ENCODE measurements at places on chromosomes 6 and 20.

- peak; percentile 65 for DNase-seq
Measured at GRCh38 chr6:165676435-165677068, 13.5 kb upstream of the PDE10A start.

DNA sequence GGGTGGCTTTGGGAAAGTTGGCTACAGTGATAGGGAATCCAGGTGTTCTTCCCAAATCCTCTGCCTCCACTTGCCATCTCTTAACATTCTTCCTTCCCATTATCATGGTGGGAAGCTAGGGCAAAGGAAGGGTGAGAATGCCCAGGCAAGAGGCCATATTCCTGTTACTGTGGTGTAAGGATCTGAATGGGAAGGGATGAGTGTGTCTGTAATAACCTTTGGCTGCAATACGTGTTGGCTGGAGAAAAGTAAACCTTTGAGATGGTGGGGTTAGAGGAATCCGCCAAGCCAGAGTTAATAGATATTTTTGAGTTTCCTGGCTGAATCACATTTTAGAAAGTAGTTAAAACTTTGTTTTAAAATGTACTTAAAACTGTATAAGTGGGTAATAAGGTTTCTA is 45.9 kb downstream of the RNF144B start:
- DNase-seq = no peak

DNA sequence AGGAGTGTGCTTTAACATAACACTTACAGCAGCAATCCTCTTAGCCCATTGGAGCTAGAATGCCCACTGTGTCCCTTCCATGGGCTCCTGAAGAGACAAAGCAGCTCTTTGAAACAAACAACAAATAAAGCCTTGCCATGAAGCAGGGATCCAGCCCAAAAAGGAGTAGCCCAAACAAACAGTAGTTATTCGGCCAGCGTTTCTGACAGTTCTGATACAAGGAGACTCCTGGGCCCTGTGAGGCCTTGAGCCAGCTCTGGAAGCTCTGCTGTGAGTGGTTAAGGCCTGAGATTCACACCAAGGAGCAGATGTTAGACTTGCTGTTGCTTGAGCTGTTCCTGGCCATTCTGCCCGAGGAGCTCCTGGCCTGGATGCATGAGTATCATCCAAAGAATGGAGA is 16.9 kb upstream of the ZSCAN16 start:
- no peak for DNase-seq

DNA sequence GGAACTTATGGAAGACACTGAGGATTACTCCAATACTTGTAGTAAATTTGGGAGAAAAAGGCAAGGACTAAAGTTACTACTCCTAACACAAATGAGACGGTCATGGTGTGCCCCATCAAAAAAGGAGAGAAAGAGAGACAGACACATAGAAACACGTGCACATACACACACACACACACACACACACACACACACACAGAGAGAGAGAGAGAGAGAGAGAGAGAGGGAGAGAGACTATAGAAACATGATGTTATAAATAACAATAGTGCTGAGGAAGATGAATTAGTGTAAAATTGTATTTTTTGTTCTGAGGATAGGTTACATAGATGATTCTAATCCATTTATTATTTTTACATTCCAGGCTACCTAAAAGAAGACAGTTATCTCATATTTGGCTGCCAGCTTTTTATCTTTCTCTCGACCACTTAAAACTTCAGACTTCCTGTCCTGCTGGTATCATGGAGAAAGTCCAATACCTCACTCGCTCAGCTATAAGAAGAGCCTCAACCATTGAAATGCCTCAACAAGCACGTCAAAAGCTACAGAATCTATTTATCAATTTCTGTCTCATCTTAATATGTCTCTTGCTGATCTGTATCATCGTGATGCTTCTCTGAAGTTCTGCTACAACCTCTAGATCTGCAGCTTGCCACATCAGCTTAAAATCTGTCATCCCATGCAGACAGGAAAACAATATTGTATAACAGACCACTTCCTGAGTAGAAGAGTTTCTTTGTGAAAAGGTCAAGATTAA is 10.5 kb downstream of the PLN start:
- DNase-seq = no peak

GRCh38 chr6:46555129-46555528 is 63.9 kb upstream of the RCAN2 start:
- DNase-seq = no peak

DNA sequence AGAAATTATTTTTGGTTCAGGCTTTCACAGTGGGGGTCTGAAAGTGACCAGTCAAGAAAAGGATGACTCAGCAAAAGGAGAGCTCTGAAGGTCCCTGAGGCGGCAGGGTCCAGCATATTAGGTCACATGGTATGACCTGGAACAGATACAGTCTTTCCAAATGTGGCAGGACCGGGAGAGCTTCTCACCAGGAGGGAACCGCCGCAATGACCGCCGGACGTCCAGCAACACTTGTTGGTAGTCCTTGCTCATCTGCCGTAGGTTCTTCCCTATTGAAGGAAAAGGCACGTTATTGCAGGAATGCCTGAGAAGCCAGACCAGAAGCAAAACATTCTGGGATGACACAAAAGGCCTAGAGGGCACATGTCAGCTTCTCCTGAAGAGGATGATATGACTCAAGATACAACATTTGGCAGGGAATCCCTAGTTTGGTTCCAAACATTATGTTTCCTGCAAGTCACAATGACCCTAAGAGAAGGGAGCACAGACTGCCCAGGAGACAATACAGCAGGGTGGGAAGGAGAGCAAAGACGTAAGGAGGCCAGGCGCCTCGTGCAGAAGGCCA is 17.4 kb downstream of the TBC1D20 start:
- DNase-seq = no peak

DNA sequence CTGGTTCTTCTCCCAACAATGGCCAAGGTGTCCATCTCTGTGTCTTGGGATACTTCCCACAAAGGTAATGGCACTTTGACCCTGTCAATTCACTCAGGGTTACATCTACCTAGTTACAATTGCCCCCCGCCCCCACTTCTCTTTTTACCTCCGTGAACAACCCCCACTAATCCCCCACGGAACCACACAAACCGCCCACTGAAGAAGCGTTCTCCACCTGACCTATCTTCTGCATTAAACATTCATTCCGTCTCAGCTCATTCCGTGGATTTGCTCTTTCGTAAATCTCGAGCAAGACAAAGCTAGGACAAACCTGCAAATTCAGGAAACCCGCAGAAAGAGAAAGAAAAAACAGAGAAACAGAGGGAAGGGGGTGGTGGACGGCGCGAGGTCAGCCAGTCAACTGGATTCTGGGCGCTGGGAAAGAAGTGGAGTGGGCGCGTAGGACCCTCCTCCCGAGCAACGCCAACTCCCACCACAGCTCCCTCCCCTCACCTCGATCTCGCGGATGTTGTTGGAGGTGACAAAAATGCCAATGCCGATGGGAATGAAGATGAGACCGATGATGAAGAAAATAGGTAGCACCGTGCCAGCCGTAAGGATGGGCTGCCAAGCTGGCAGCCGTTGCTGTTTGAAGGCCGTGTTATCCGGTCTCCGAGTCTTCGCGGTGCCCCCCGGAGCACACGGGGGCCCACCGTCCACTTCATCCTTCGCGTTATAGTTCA is 523 bp downstream of the TMEM30A start:
- peak; percentile 19 for DNase-seq

GRCh38 chr20:62433658-62434497 is 6.5 kb upstream of the RBBP8NL start:
- DNase-seq = no peak

DNA sequence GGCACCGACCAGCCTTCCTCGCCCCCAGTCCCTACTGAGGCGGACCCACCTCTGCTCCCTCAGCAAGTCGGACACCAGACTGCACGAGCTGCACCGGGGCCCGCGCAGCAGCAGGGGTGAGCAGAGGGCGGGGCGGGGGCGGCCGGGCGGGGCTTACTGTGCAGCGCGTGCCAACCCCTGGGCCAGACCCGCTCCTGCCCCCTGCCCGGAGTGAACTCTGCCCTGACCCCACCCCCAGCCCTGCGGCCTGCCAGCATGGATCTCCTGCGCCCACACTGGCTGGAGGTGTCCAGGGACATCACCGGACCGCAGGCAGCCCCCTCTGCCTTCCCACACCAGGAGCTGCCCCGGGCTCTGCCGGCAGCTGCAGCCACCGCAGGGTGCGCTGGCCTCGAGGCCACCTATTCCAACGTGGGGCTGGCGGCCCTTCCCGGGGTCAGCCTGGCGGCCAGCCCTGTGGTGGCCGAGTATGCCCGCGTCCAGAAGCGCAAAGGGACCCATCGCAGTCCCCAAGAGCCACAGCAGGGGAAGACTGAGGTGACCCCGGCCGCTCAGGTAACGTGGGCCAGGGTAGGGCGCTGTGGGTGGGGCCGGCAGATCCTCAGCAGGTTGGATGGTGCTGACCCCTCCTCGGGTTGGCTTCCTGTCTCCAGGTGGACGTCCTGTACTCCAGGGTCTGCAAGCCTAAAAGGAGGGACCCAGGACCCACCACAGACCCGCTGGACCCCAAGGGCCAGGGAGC is 1.5 kb upstream of the SLC2A4RG start:
- DNase-seq = no peak

DNA sequence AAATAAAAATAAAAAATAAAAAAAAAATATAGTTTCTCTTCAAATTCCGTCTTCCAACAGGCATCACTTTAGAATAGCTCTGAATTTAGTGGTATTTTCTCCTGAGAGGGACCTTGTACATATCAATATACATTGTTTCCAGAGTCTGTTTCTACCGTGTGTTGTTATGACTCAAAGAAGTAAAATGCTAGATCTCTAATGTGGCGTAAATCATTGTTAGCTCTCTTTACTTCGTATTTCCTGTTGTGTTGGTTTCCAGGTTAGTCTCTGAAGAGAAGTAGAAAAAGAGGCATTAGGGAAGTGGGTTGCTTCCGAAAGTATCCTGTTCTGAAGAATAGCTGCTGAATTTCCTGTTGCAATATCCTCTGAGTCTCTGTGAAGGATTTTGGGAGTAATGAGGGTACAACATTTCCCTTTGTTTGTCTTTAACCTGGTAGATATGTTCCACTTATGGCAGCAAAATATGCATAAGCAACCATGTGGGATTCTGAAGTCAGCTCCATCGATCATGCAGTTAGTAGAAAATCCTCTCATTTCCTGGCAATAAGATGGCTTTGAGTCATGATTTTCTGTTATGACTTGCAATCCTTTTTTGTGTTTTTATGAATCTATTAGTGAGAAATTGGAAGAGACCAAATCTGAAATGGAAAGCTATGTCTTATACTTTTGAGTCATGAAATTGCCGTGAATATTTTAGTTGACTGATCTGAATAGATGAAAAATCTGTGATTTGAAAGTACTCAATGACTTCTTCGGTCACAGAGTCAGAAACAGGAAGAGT is 42.0 kb upstream of the MCHR2 start:
- no peak for DNase-seq

DNA sequence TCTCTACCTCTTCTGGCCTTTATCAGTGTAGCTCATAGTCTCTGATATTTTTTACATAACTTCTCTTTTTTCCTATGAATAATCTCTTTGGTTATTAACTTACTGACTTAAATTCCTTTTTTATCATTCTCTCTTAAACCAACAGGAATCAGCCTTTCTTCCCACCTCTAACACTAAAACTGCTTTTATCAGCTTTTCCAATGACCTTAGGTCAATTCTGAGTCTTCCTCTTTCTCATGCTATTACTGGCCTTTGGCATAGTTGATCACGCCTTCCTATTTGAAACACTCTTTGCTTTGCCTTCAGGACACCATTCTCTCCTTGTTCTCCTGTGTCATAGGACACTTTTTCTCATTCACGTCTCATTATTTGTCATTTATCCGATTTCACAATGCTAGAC is 8.1 kb upstream of the HINT3 start:
- DNase-seq = peak; percentile 6

All from amniotic epithelial cell (primary cell).